ENCODE measurements at places on chromosomes 12 and 14.

GRCh38 chr12:12806784-12807516 lies 6.2 kb upstream of the DDX47 start:
- no peak for DNase-seq

DNA sequence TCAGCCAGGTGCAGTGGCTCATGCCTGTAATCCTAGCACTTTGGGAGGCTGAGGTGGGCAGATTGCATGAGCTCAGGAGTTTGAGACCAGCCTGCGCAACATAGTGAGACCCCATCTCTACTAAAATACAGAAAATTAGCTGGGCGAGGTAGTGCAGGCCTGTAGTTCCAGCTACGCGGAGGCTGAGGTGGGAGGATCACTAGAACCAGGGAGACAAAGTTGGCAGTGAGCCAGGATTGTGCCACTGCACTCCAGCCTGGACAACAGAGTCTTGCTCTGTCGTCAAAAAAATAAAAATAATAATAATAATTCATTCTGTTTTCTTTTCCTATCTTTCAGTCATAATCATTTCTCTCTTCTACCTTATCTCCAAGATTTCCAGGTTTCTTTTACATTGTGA lies 48.6 kb upstream of the USP44 start:
- no peak for DNase-seq

- DNase-seq: no peak
These were observed 204.3 kb downstream of the TTC7B start for GRCh38 chr14:90611936-90612335.

- no peak for DNase-seq
These were observed 51.8 kb upstream of the NUAK1 start for GRCh38 chr12:106190581-106190980.

DNA sequence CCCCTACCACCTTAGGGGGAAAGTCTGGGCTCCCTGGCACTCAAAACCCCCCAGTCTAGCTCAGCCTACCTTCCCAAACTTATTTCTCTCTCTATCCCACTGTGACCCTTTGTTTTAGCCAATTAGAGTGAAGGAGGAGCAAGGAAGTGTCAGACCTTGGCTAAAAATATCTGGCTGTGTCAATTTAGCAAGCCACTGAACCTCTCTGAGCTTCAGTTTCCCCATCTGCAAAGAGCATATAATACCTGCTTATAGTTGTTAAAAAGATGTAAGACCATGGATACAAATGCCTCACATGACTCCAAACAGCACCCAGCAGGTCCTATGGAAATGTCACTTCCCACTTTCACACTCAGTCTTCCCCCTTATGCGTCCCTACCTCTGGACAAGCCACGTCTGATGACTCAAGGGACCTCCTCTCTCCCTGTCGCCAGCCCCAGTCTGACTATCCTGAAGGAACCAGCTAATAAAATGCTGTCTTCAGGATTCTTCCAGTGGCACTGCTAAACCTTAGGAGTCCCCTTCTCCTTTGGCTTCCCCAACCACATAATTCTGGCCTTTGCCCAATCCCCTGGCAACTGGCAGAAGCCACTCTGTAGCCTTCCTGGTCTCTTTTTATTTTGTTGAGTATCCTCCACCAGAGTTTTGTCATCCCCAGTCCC lies 19.3 kb downstream of the FOXN3 start:
- DNase-seq: no peak

DNA sequence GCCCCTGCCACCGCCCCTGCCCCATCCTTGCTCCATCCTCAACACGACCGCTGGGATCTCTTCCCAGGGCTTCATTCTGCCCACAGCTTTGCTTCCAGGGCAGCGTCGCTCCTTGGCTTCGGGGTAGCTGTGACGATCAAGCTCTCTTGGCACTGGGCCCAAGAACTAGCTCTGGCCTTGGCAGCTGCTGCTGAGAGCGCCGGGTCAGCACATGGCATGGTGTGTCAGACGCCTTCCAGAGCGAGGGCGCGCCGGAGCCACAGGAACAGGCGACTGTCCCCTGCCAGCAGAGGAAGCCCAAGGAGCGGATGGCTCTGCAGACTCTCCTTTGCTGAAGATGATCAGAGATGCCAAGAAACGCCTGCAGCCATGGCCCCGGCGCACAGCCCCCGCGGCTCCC lies 15.9 kb downstream of the RAB35 start:
- no peak for DNase-seq

DNA sequence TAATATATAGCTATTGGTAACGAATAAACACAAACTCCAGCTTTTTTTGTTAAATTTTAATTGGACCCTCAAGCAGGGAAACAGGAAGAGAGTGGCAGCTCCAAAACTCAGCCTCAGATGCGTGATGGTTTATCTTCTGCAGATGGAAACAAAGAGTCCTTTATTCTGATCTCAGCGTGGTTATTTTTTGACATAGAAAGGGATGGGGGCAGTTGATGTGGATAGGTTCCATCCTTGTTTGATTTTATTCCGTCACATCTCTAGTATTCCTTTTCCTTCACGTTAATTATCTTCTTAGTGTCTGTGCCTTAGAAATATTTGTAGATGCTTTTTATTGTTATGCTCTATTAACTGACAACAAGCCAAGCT lies 447.6 kb upstream of the SEL1L start:
- DNase-seq: no peak

GRCh38 chr14:89849931-89850330 lies 104.6 kb downstream of the EFCAB11 start:
- no peak for DNase-seq

- DNase-seq: peak; percentile 86
These were observed 169.0 kb upstream of the EEA1 start for GRCh38 chr12:93098077-93098476.

GRCh38 chr12:6097411-6097810 lies 27.1 kb downstream of the VWF start:
- no peak for DNase-seq

GRCh38 chr14:68770553-68771286 lies 22.1 kb downstream of the ZFP36L1 start:
- DNase-seq: no peak

DNA sequence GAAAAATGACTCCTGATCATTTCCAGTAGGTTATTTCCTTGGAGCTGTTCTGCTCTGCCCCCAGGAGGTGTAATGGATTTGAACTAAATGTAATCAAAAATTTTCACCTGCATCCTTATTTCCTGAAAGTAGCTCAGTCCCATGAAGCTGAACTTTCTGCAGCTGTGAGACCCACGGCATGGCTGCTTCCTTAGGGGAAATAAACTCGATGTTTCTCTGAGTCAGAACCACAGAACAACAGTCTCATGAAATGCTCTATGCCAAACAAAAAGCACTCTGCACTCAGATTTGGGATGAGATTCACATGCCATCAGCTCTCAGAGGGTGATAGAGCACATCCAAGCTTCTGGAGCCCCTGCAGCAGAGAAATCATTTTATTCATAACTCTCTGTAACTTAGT lies 224.1 kb upstream of the PLEKHG7 start:
- no peak for DNase-seq

- DNase-seq: peak; percentile 50
These were observed 46.0 kb upstream of the TCL1A start for GRCh38 chr14:95759941-95760340.

DNA sequence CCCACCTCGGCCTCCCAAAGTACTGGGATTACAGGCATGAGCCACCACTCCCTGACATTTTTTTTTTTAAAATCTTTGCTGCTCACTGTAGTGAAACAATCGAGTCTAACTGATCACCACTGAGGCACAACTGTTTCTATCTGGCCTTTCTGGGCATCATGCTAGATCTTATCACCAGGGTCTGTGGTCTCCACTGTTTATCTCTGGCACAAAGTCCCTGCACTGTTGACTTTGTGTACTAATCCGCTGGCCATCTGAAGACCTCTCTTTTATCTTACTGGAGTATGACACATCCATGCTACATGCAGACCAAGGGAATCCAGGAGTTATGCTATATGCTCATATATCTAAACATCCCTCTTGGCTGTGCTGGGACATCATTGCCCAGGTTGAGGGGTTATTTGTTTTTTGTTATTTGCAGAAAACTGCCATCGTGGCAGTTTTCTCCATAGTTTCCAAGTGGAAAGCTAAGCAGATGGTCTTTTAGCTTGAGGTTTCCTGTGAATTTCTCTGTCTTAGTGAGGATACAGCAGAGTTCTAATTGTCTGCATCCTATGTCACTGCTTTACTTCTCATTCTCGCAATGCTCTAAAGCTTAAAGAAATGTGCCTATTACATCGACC lies 456.9 kb downstream of the CCER1 start:
- DNase-seq: no peak

- no peak for DNase-seq
These were observed 47.6 kb upstream of the SELPLG start for GRCh38 chr12:108681317-108681716.

- DNase-seq: peak; percentile 6
These were observed 30.5 kb downstream of the AREL1 start for GRCh38 chr14:74682169-74682952.

DNA sequence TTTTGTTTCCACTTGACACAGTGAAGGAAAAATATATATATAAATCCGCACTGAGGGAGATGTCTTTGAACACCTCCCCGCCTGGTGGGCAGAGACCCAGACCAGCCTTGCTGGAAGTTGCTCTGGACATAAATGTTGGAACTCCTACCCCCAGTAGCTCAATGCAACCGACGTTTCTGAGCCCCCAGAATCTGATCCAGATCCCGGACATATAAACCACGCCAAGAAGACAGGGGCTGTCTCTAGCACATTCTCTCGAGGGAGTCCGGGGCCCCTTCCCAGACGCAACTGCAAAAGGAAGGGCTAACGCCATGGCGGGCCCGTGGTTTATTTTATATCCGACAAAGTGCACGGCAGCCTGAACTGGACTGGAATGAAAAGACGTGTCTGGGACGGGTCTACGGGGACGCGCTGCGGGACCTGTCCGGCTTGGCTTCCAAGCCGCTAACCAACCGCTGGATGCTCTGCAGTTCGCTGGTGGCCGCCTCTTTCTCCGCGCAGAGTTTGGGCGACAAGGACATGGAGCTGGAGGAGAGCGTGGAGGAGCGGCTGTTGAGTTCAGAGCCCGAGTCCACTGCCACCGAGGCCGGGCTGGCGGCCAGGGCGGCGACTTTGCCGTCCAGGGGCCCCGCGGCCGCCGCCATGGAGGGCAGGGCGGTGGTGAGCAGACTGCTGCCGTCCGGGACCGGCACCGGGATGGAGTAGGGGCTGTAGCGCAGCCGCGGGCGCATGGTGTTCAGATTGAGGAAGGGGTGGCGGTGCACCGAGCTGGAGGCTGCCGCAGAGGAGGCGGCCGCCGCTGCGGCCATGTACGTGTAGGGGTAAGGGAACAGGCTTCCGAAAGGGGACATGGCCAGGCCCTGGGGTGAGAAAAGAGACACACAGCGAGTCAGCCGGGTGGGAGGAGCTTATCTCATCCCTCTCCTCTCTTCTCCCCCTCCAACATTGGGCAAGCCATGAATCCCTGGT lies 12.2 kb downstream of the TBX3 start:
- DNase-seq: peak; percentile 81

- no peak for DNase-seq
These were observed 123.8 kb downstream of the PTCSC3 start for GRCh38 chr14:36052681-36053080.

DNA sequence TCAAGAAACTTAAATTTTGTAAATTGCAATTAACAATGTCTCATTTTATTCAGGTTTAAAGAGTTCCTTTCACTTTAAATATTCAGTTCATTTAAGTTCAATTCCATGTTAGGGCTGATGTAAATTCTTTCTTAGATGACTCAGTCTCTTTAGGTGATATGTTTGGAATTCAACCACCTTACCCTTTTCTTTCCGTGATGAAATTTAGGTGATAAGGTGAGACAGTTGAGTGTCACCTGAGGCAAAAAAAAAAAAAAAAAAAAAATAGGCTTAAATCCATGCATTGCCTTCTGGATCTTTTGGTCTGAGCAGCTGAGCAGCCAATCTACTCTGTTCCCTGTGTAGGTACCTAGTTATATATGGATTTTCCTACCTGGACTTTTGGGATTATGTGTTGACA lies 299.5 kb downstream of the DAD1 start:
- peak; percentile 75 for DNase-seq

DNA sequence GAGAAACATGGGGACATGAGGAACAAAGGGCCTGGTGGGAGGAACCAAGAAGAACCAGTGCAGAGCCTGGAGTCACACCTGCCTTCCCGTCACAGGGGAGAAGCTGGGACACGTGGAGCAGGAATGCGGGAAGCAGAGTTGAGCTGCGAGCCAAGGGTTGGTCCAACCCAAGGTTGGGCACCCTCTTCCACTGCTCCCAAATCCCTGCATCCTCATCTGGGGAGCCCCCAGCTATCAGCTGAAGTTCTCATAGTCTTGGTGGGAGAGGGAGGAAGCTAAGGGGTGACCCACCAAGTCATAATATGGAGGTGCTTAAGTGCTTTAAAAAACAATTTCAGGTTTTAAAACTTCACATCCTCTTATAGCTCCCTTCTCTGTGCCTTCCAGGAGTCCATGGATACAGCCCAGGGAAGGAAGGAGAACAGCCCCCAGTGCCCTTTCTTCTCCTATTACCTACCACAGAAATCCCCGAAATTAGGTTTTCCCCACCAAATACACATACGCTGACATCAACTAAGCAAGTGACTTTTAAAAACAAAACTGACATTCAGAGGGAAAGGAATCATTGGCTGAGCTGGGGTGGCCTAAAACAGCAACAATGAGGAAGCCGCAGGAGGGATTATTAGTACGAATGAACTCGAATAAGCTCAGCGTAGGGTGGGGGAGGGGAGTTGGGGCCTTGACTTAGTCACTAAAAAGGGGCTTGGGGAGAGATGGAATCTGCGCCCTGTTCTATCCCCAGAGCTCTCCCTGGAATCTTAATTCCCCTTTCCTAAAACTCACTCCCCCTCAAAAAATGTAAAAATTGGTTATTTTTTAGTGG lies 4.5 kb downstream of the MYL6 start:
- DNase-seq: peak; percentile 58

DNA sequence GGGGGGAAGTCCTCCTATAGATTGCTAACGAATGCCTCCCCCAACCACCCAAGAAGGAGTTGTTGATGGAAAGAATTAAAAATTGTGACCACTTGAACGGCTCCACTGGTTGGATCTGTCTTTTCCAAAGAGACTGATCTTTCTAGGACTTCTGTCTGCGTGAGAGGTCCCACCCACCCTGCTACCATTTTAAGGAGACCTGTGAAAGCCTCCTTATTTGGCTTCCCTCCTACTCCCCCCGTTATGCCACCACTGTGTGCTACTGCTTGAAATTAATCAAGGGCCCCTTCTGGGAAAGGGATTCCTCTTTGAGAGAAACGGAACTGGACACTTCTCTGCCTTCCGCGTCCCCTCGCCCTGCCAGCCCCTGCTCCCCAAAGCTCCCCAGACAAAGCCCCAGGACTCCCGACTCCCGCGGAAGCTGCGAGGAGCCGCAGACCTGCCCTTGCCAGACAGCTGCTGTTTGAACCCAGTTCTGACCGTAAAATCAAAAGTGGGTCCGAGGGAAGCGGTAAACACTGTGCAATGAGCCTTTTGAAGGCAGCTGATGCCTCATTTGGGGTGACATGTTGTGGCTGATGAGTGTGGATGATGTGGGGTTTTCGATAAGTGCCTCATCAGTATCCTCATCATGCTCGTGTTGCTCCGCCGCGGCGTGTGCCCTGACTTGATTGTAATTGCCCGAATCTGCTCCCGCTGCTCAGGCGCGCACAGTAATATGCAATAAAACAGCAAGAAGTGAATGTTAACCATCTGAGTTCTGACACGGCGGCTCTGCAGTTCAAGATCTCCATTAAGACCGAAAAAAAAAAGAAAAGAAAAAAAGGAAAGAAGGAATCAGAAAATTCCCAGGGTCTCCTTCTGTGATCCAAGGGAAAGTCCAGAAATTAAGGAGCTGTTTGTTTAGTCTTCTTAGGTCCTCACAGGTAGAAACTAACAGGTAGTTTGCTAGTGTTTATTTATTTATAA lies 48.2 kb downstream of the MBIP start:
- no peak for DNase-seq

- DNase-seq: peak; percentile 88
These were observed 20.5 kb upstream of the FAM181A start for GRCh38 chr14:93906341-93907329.

All from mesendoderm (in vitro differentiated cells).